ENCODE measurements at places on chromosomes 12 and 14. TPM values are rescaled to one million over a fixed set of nuclear protein-coding genes. Genes with fewer than 3 reads are reported as not detected.

KRT3 gene
- not detected for total RNA-seq

CGRRF1 gene
- total RNA-seq: 17.5 TPM

POTEM gene
- total RNA-seq: not detected

DUSP6 gene
- 503 TPM for total RNA-seq

NAA25 gene
- total RNA-seq: 24.0 TPM

SRRM4 gene
- not detected for total RNA-seq

PRIMA1 gene
- not detected for total RNA-seq

MGST1 gene
- total RNA-seq: 26.6 TPM

MDP1 gene
- total RNA-seq: 16.9 TPM

TEX22 gene
- total RNA-seq: 0.15 TPM

KRT8 gene
- total RNA-seq: 10.6 TPM

BMP4 gene
- total RNA-seq: 52.6 TPM

PLCZ1 gene
- total RNA-seq: under 0.01 TPM

SUSD6 gene
- total RNA-seq: 9.1 TPM

All from epithelial cell of umbilical artery (primary cell).